ENCODE measurements at places on chromosomes 11 and 22. TPM values are rescaled to one million over a fixed set of nuclear protein-coding genes. Genes with fewer than 3 reads are reported as not detected.

DNA sequence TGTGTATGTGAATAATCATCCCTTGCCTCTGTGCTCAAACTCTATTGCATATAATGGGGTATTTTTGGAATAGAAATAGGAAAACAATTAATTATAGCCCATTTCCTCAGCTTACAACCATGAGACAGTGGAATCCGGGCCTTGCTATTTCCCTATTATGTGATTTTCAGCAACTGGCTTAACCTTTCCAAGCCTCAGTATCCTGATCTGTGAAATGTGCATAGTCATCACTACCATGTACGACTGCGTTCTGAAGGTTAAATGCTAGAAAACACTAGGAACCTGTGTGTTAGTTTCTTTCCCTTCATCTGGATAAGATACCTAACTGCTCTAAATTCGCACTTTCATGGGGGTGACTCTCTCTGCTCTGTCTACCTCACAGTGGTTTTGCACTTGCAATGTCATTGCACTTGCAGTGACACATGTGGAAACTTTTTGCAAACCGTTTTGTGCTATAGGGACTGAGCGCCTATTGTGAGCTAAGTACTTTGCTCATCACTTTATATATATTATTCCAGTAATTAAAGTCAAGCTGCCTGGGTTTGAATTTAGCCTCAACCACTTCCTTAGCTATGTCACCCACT lies 48.3 kb downstream of the IRAG1 start:
- no peak for DNase-seq

- DNase-seq = no peak
These were observed 35.8 kb upstream of the FIBIN start for GRCh38 chr11:26958005-26958701.

Gene OR8J1
- total RNA-seq = not detected

- no peak for DNase-seq
These were observed 1.3 kb downstream of the NAP1L4 start for GRCh38 chr11:2990617-2991451.

DNA sequence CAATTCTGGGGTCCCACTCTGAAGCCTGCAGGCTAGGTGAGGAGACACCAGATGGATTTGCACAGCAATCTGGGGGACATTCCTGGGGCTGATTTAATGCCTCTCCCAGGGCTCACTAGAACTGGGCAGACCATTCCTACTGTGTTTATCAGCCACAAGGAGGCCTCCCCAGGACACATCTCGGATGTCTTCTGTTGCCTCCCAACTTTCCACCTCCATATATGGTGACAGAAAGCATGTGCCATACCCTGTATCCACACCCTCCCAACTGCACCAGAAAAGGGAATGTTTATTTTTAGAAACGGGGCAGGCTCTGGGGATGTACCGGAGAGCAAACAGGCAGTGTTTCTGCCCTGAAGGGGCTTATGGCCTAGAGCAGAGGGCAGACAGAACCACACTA lies 181.8 kb downstream of the CSNK2A3 start:
- peak; percentile 11 for DNase-seq

DNA sequence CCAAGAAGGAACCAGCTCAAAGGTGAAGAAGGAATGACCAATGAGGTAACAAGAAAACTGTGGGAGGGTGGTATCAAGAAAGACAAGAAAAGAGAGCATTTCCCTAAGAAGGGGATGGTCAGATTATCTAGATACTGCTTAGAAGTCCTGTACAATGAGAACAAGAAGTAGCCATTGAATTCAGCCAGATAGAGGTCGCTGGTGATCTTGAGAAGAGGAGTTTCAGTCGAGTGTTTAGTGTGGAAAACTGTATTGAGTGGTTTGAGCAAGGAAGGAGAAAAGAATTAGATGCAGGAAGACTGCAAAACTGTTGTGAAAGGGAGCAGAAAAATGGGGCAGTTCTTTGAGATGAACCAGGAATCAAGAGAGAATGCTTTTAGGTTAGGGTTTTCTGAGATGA lies 74.6 kb upstream of the FAT3 start:
- DNase-seq = no peak

Gene OTOG
- total RNA-seq = not detected

Gene SCGB1C1
- total RNA-seq = not detected

- no peak for DNase-seq
These were observed 131.2 kb downstream of the ARL14EP start for GRCh38 chr11:30454111-30454510.

- DNase-seq = no peak
These were observed 84.7 kb downstream of the DGCR2 start for GRCh38 chr22:19037282-19038163.

DNA sequence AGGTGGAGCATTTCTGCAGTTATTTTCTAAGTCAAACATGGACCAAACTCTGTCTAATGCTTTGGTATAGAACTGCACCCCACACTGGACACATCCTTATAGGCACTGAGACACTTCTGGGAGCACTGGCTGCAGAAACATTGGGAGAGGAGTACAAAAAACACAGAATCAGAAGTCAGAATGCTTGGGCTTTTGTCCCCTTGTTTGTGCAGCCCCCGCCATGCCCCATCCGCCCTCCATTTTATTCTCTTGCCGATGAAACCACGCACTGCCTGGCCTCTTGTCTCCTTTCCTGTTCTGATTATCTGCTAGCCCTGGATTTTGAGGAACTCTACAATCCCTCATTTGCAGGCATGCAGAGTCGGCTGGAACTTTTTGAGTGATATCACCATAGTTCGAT lies 1201.2 kb downstream of the TBC1D22A start:
- DNase-seq = no peak

Gene OR5D13
- not detected for total RNA-seq

- DNase-seq = no peak
These were observed 30.2 kb downstream of the TESMIN start for GRCh38 chr11:68721075-68721474.

DNA sequence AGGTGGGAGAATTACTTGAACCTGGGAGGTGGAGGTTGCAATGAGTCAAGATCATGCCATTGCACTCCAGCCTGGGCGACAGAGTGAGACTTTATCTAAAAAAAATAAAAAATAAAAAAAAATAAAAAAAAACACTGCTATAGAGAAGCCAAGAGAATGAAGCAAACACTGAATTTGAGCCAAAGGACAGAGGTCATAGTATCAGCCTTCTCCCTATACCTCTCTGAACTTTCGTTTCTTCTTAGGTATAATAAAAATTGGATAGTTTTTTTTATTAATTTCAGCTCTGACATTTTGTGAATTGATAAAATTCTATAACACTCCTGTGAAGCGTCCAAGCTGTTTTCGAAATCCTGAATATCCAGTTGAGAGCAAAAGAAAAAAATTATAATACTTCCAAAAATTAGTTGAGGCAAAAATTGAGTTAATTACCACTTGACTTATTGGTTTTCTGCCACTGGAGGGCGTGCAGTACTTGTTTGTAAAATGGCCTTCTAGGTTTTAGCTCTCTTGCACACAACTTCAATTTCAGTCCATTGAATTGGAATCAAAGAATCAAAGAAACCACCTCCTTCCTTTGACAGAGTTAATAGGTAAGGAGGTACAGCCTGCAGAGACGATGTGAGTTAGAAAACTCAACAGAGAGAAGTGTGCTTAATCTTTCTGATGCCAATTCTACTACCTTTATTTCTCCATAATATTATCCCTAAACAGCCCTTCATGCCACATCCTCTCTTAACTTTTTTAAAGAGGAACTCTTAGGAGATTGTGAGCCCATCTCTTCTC lies 143.2 kb downstream of the BBOX1 start:
- DNase-seq = peak; percentile 65

Gene FAM83F
- not detected for total RNA-seq

- no peak for DNase-seq
These were observed 14.0 kb upstream of the KCTD14 start for GRCh38 chr11:78037056-78037455.

GRCh38 chr11:101563166-101563565 lies 20.6 kb downstream of the TRPC6 start:
- no peak for DNase-seq

DNA sequence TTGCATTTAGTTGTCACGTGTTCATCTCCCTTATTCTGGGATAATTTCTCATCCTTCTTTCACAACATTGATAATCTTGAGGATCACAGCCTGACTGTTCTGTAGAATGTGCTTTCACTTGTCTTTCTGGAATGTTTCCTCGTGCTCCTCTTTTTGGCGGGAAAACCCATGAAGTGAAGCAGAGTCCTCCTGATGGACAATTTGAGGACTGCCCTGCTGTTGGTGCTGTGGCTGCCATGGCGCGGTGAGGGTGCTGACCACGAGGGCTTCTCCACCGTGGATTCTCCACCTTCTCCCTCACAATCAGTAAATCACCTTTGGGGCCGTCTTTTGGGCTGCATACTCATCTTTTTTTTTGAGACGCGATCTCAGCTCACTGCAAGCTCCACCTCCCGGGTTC lies 946.9 kb downstream of the BRD1 start:
- no peak for DNase-seq

- no peak for DNase-seq
These were observed 305.3 kb downstream of the ETS1 start for GRCh38 chr11:128282053-128282452.

Gene ABCG4
- total RNA-seq = 0.17 TPM

Gene OR5B21
- not detected for total RNA-seq

DNA sequence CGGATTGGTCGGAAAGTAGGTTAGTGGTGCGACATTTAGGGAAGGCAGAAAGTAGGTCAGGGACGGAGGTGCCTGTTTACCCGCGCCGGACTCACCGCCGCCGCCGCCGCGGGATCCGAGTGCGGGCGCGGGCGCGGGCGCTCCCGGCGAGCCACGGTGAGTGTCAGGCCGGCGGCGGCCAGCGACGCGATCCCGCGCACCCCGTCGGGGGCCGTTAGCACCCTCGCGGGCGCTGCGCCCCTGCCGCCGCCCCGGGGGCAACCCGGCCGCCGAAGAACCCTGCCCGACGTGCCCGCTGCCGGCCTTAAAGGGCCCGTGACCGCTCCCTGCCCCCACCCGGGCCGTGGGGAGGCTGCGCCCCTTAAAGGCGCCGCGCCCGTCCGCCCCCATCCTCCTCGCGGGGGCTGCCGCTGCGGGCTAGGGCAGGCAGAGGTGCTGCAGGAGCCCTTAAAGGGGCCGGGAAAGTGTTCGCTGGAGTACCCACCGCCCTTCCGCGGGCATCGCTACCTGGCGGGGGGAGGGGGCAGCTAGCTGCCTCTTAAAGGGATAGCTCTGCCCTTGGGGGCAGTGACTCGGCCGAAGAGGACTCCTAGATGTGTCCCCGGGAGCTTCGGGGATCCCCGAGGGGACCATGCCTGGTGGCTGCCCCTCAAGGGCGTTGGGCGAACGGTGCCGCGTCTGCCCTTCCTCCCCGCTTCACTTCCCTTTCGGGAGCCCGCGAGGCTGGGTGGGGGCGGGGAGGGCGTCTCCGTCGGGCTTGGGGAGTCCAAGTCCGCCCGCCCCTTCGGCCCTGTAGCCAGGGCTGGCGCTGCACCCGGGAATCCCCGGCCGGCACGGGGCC lies at the start of gene BMAL1:
BMAL1 (plus strand) TSS at position 23 of the 841 bp plus-strand sequence. CDS start 76,519 bp downstream, outside the sequence.
- DNase-seq = no peak

GRCh38 chr22:32378707-32379272 lies 21.1 kb downstream of the RFPL3 start:
- peak; percentile 39 for DNase-seq
